Cerebellar nuclear complex (tissue), 1 donor: ENCODE measurements at places on chromosomes 7 and 10.

- DNase-seq: no peak
Observed at GRCh38 chr10:77120012-77120411, 517.6 kb downstream of the KCNMA1 start.

- DNase-seq: no peak
Observed at GRCh38 chr7:151312831-151313809, 28.5 kb upstream of the NUB1 start.

DNA sequence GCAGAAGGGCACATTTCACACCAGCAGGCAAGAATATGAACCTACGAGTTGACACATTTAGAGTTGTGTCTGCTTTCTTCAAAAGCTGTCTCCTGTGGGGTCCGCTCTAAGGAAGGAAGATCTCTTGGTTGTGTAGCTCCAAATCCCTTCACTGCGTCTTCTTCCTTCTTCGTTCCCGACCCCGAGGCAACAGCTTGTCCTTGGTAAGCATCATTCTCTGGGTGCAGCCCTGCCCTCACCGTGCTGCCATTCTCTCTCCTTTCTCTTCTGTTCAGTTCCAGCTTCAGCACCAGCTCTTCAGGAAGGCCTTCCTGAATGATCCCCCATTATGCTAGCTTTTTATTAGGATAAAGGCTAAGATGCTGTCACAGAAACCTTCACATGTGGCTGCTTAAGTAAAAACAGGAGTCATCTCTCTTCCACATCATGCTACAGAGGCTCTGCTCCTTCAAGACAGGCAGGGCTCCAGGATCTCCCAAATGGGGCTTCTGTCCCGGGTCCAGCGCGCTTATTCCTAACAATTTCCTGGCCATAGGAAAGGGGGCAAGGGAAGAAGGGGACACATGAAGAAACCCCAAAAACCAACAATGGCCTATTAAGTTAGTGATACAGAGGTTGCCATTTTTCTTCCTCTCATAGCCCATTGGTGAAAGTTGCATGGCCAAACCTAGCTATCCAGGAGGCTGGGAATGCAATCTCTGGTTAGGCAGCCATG, 52.2 kb upstream of the SHH start:
- DNase-seq: no peak

GRCh38 chr10:49748006-49748405, 14.1 kb downstream of the OGDHL start:
- no peak for DNase-seq

DNA sequence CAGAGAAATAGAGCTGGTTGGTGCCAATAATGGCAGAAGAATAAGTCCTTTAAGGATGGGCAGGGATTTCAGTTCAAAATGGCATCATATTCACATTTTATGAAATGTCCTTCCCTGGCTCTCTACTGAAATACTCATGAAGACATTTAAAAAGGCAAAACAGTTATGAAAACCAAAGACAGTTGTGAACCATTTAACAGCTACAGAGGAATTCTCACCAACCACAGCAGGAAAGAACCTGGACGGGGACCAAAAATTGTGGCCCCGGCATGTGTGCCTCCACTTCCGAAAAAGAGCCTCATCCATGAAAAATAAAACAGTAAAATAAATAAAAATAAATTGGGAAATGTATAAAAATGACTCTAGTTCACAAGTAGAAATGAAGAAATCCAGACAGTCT, 539.5 kb downstream of the SUGCT start:
- DNase-seq: no peak

DNA sequence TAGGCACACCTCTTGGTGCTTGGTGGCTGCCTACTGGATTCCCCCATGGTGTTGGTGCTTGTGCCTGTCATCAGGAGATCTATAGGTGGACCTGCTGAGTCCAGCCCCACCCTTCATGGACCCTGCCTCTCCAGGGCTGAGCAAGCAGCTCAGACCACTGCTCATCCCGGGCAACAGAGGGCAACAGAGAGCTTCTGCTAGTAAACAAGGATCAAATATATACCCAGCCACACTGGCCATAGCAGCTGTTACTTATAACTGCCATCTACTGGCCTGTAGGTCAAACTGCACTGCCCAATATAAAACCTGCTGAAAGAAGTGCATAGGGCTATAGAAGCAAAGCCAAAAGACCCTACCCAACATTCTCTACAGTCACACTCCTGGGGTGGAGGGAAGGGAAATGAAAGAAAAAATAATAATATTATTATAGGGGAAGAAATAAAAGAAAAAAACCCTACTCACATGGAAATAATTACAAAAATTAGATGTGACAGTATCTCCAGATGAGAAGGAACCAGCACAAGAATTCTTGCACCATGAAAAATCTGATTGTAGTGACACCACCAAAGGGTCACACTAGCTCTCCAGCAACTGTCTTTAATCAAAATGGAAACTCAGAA, 54.9 kb upstream of the ZNF800 start:
- DNase-seq: no peak

DNA sequence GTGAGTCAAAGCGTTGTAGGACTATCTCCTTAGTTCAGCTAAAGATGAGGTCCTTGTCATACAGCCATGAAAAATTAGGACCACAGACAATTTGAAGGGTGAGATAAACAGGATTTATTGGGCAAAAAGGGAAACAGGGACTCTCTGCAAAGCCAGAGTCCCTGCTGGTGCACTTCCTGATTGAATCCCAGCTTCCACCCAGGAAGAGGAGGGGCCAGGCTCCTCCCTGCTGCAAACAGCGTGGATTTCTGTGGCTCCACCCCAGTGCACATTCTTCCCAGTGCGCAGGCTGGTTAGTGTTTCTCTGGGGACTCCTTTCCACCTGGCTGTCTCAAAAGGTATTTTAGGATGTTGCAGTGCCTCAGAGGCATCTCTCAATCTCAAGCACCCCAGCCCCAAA, 165.4 kb upstream of the YAE1 start:
- no peak for DNase-seq

- DNase-seq: no peak
Observed at GRCh38 chr10:22655312-22655981, 58.9 kb downstream of the PIP4K2A start.

DNA sequence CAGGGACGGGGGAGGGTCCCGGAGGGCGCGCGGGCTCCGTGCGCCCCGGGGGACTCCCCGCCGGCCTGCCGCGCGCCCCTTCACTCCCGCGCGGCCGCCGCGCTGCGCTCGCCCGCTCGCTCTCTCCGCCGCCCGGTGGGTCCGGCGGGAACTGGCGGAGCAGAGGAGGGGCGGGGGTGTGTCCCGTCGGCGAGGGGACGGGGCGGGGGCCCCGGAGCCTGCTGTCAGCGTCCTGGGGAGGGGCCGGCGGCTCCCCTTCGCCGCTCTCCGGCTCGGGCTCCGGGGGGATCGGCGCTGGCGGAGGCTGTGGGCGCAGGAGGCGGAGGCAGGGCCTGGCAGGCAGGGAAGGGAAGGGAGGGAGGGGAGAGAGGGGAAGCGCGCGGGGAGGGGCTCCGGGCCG, at the start of gene SH3PXD2A:
TSS of gene SH3PXD2A (minus strand) at position 153 of the 400 bp plus-strand sequence. CDS start 310 bp downstream, outside the sequence.
- DNase-seq: no peak

- DNase-seq: peak; percentile 77
Observed at GRCh38 chr10:89373916-89374711, 3.7 kb upstream of the IFIT1B start.

DNA sequence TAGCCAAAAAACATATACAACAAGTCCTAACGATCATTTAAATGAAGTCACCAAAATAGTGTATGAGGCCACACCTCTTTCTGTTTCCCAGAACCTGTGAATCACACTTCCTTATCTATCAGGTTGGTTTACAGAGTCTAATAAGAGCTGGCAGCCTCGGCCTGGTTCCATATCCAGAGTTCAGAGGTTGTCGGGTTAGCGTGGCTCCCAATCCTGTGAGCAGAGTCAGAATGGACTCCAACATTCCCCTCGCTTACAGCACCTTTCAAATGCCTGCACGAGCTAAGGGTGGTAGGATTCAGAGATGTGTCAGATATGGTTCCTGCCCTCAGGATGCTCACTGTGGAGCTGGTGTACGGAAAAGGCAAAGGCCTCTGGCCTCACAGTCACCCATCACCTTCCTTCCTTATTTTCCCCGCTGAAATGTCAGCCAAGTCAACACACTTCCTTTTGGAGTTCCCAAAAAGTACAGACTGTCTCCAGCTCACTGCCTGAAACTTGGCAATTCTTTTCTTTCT, 6.0 kb downstream of the IL15RA start:
- no peak for DNase-seq

DNA sequence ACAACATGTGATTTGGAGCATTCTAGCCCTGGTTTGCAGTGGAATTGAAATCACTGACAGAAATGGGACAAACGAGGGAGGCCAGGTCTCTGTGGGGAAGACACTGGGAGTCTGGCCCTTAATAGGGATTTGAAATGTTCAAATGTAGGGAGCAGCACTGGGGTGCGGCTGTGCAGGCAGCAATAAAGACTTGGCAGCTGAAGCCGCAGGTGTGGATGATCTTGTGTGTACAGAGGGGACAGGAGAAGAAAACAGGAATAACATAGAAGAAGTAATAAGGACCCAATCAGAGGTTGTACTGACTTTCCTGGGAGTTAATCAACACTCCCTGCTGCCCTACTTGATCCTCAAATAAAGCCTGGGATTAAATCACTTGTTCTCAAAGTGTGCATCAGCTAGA, 127.6 kb upstream of the PTN start:
- DNase-seq: no peak

GRCh38 chr7:114874170-114874569, 47.7 kb upstream of the MDFIC start:
- no peak for DNase-seq

- DNase-seq: no peak
Observed at GRCh38 chr7:75650681-75651080, 88.1 kb downstream of the HIP1 start.

DNA sequence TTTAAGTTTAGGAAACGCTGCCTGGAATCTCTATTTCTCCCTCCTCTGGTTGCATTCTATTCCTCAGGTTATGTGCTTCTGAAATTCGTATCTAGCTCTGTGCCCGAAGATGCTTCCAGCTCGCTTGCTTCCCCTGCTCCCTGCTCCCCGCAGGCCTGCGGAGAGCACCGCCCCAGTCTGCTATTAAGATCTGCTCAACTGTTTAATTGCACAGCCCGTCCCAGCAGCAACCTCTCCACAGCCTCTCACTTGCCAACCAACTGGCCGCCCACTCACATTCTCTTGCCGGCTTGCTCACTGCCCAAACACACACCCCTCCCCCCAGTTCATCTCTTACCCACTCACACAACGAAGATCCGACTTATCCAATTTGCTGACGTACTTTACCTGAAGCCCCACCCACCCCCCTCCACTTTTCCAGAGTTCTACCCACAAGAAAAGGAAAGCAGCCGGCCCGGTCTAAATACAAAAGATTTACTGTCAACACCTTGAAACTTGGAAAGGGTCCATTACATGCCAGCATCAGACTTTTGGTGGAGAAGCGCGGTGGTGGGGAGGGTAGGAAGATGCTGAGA, 167.3 kb upstream of the KLF14 start:
- no peak for DNase-seq

- no peak for DNase-seq
Observed at GRCh38 chr10:30396698-30397097, 37.3 kb upstream of the MAP3K8 start.

GRCh38 chr10:102140218-102140617, 7.4 kb downstream of the PPRC1 start:
- no peak for DNase-seq

- no peak for DNase-seq
Observed at GRCh38 chr10:24306507-24306875, 97.6 kb downstream of the KIAA1217 start.
